ENCODE measurements at places on chromosomes 4 and X. TPM values are rescaled to one million over a fixed set of nuclear protein-coding genes. Genes with fewer than 3 reads are reported as not detected.

GRCh38 chr4:128853741-128854140 is 44.2 kb downstream of the JADE1 start:
- no peak for DNase-seq

GRCh38 chrX:39721566-39722279 is 376.0 kb downstream of the BCOR start:
- DNase-seq, result no peak

DNA sequence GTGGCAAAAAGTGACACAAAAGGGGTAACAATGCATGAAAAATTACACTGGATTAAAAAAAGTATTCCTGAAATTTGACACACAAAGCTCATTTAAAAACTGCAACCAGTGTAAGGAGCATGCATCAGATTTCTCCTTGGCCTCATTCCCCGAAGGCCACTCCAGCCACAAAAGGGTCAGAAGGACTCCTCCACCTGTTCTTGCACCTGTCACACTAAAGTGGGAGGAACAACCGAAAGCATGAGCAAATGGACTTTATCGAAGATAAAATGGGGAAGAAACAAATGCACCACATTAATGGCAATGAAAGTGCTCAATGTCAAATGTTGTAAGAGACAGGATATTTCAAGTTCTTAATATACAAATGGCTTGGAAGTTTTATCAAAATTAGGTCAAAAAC is 88.2 kb downstream of the ADGRA3 start:
- DNase-seq, result no peak

ADH7 gene
- not detected for total RNA-seq

SOWAHB gene
- not detected for total RNA-seq

- no peak for DNase-seq
Measured at GRCh38 chrX:148070504-148070877, 89.4 kb downstream of the FMR1NB start.

GRCh38 chrX:135416546-135416945 is 5.2 kb upstream of the SMIM10L2A start:
- DNase-seq, result peak; percentile 1

DNA sequence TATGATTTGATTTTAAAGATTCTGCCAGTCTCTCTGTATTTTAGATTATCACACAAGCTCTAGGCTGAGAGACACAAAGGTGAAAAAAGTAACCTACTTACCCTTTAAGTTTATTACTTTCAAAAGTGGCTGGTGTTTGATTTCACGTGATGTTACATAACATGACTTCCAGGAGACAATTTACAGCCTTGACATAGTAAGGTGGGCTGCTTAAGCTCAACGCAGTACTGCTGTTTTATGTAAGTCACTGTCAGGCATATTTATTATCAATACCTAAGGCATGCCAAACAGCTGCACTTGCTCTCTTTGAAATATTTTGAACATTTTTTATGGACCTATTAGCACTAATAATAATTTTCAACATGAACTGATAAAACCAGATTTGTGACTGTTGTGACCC is 451.5 kb upstream of the FAM241A start:
- DNase-seq, result no peak

NEUROG2 gene
- not detected for total RNA-seq

GRCh38 chr4:98290511-98290910 is 29.3 kb downstream of the RAP1GDS1 start:
- DNase-seq, result no peak

GRCh38 chr4:141220271-141220670 is 424 bp upstream of the ZNF330 start:
- no peak for DNase-seq

DNA sequence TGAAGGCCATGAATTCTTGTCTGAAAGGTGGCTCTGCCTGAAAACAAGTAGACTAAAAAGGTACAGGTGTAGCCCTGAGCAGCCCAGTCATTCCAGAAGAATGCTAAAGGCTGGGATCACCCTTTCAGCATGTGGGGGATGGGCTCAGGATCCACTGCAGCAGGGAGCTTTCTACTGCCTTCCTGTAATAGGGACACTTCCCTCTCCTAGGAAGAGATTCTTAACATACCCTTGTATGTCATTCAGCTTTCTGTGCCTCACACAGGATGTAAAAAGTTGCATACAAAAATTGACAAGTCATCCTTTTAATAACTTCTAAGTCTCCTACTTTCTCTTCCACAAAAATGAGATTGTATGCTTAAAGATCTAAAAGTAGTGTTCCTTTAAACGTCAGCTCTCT is 123.3 kb downstream of the ZNF518B start:
- no peak for DNase-seq

DNA sequence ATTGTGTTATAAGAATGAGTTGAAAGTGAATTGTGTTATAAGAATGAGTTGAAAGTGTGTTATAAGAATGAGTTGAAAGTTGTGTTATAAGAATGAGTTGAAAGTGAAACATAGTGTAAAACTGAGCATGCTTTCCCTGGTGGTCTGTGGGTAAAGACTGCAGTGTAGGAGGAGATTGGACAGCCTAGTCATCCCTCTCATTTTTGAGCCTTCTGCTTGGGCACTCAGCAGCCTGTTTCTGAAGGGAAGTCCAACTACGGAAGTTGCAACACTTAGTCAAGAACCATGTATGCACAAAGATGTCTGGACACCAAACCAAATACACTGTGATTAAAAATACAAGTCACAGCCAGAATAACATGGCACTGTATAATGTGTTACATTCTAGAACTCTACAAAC is 72.6 kb downstream of the ANK2 start:
- DNase-seq, result no peak

GRCh38 chrX:82081027-82081426 is 879.1 kb downstream of the SH3BGRL start:
- no peak for DNase-seq

GRCh38 chr4:166816890-166817289 is 417.4 kb downstream of the SPOCK3 start:
- peak; percentile 52 for DNase-seq

DNA sequence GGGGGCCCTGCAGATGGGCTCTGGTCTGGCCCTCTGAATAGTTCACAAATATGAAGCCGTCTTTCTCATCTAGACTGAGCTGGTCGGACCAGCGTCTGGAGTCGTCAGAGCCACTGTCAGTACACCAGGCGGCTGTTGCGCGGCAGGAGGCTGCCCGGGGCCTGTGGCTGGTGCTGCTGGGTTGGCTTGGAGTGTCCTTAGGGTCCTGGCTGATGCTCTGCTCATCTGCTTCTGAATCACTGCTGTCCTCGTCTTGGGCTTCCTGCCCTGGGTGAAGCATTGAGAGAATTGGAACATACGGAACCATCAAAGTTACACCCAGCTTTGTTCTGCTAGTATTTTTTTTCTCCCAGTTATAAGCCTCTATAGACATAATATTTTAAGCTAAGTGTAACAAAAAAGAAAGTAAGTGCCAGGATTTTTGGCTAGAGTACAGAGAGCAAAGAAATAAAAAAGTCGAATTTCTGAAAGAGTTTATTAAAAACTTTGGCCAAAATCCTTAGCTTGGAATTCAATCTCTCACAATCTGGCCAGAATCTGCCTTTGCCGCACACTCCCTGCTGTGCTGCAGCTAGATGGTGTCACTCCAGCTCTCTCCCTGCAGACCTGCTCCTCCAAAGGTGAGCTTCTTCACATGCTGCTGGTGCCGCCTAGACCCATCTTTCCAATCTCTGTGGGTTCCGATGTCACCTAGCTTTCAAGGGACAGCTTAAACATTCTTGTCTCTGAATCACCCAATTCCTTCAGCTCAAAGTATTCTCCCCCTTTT is 96.2 kb downstream of the CDS1 start:
- DNase-seq, result no peak
